ENCODE measurements at places on chromosomes 7 and 10.
A peak's percentile ranks its signal among the peaks of the same experiment; 100 is the strongest.

DNA sequence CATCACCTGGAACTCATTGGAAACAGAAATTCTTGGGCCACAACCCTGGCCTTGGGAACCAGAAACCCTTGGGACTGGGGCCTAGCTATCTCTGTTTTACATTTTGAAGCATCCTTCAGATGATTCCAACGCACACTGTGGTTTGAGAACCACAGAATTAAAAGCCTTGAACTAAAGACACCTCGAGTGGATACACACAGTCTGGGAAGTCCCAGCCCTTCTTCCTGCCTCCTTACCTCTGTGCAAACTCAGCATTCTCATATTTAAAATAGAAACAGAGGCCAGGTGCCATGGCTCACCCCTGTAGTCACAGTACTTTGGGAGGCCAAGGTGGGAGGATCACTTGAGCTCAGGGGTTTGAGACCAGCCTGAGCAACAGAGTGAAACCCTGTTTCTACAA, 12.9 kb downstream of the NPFFR1 start:
- no peak for DNase-seq

DNA sequence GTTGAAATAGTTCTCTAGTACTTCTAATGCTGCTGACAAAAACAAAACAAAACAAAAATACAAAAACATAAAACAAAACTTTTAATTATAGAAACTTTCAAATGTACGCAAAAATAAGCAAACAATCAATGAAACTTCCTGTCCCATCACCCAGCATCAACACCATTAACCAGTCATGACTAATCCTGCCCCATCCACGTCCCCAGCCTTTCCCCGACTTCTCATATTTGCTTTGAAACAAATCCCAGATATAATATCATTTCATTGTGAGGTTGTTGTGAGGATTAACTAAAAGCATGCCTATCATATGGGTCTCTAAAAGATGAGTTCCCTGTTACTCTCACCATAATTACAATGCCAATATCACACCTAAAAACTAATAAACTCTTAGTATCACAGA, 55.7 kb downstream of the CSTF2T start:
- no peak for DNase-seq

- DNase-seq = peak; percentile 7
Observed at GRCh38 chr10:118543714-118544400, 51.6 kb downstream of the PRLHR start.

DNA sequence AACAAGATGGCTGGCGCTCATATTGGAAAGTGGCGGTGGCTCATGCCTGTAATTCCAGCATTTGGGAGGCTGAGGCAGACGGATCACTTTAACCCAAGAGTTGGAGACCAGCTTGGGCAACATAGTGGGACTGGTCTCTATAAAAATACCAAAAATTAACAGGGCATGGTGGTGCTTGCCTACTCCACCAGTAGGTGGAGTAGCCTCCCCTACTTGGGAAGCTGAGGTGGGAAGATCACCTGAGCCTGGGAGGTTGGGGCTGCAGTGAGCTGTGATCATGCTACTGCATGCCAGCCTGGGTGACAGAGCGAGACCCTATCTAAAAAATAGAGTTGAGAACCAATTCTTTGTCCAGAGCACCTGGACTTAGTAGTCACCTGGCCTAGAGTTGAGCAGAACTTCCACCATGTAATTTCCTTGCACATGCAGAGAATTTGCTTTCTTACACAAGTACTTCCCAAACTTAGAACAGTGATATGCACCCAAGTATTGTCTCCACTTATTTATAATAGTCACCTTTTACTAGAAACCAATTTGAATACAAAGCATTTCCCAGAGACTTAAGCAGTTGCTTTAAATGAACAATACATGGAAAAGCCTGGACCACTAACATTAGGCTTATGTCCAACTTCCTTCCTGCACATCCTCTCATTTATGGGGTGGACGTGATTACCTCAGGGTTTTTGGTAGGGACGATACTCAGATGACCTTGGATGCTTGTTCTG, 15.9 kb downstream of the LAMB4 start:
- no peak for DNase-seq

DNA sequence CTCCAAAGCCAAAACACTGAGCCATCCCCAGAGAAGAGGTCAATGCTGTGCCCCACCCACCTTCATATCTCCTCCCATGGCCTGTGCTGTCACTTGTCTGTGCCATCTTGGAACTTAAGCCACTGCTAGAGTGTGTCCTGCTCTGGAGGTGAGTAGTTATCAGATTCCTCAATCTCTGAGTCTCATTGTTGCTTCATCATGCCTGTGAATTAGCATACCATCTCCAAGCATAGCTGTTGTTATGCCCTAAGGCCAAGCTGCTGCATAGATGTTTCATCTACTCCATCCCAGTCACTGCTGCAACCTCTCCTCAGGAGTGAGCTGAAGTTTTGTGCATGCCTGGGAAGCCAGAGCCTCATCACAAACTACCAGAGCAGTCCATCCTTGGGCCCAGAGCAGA, 349.0 kb downstream of the ZWINT start:
- DNase-seq = no peak

- no peak for DNase-seq
Observed at GRCh38 chr7:116226664-116227063, 16.3 kb downstream of the TES start.

Data from stimulated activated CD8-positive, alpha-beta memory T cell treated with anti-CD3 and anti-CD28 coated beads, Interleukin-2, amount 100 ng/mL, for 48 hours (primary cell).